ENCODE measurements at places on chromosomes 16 and 17. TPM values are rescaled to one million over a fixed set of nuclear protein-coding genes. Genes with fewer than 3 reads are reported as not detected.

Gene CBX4
- total RNA-seq = 13.5 TPM

Gene C17orf50
- total RNA-seq = not detected

DNA sequence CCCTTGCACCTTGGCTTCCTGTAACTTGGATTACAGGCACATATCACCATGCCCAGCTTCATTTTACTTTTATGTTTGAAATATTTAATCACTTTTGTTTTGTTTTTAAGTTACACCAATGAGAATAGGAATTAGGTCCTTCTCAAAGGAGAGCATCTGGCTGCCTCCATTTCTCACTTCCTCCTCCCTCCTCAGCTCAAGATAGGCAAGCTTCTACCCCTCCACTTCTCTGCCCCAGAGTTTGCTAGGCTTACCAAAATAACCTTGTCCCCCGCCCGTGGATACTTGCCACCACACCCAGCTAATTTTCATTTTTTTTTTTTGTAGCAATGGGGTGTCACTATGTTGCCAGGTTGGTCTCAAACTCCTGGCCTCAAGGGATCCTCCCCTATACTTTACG lies 17.9 kb downstream of the GABARAPL2 start:
- DNase-seq = no peak

- DNase-seq = no peak
Observed at GRCh38 chr16:86565181-86565631, 1.4 kb upstream of the FOXC2 start.

GRCh38 chr16:56984639-56985038 lies 4.7 kb upstream of the NLRC5 start:
- no peak for DNase-seq

DNA sequence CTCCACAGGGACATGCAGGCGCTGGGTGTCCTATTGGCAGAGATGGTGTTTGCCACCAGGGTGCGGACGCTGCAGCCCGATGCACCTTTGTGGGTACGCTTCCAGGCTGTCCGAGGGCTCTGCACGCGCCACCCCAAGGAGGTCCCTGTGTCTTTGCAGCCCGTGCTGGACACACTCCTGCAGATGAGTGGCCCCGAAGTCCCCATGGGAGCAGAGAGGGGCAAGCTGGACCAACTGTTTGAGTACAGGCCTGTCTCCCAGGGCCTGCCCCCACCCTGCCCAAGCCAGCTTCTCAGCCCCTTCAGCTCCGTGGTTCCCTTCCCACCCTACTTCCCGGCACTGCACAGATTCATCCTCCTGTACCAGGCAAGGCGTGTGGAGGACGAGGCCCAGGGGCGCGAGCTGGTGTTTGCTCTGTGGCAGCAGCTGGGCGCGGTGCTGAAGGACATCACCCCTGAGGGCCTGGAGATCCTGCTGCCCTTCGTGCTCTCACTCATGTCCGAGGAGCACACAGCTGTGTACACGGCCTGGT lies 2.8 kb downstream of the WDR81 start:
- no peak for DNase-seq
